ENCODE measurements at places on chromosomes 3 and 15.

DNA sequence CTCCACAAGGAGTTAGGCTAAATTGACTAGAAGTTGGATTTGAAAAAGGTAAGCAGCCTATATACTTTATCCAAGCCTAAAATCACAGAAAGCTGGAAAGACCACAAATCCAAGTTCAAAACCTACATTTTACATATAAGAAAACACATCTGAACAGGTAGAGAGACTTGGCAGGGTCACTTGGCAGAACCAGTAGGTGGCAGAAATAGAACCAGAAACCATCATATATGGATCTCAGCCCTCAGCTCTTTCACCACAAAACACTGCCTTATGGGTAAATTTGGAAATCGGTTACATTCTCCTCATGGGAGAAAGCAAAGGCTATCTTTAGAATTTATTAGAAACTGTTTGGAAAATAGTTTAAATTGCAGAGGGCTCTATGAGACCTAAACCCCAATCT is 44.2 kb downstream of the MKRN2 start:
- no peak for ATAC-seq

- peak; percentile 54 for ATAC-seq
Measured at GRCh38 chr3:188440340-188440972, 286.5 kb downstream of the LPP start.

GRCh38 chr3:54139630-54140029 is 17.3 kb downstream of the CACNA2D3 start:
- ATAC-seq: no peak

GRCh38 chr3:169510693-169511010 is 152.9 kb downstream of the MECOM start:
- no peak for ATAC-seq

- ATAC-seq: peak; percentile 51
Measured at GRCh38 chr3:190446573-190447279, 3.0 kb downstream of the TMEM207 start.

DNA sequence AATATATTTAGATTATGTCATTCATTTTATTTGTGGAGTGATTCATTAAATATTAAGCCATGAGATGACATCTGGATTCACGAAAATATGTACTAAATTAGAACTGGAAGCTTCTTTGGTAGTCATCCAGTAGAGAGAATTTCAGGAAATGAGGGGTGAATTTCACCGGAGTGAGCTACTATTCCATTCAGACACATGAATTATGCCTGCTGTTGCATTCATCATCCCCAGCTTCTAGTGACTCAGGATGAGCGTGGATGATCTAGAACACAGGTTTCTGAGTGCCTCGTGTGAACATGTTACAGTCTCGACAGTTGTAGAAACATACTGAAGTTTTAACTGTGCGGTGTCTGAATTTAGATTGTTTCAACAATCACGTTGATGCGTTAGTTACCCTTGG is 42.9 kb upstream of the GABRG3 start:
- ATAC-seq: no peak

- ATAC-seq: no peak
Measured at GRCh38 chr3:10319804-10320203, 1.1 kb downstream of the SEC13 start.

DNA sequence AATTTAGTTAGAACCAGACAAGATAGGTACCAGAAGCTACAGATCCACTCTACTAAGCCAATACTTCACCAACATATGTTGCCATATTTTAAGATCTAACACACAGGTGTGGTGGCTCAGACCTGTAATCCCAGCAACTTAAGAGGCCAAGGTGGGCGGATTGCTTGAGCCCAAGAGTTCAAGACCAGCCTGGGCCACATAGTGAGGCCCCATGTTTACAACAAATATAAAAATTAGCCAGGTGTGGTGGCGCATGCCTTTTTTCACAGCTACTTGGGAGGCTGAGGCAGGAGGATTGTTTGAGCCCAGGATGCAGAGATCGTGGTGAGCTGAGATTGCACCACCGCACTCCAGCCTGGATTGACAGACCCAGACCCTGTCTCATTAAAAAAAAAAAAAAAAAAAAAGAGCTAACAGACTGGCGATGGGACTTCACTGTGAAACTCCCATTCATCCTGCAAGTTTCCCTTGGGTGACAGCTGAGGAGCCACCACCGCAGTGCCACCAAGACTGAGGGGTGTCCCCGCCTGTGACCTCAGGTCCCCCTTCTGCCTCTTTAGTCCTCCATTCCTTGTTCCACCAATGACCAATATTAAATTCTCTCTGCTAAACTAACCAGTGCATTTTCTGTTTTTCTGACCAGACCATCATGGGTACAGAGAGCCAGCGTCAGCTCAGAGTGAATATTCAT is 163.3 kb downstream of the OR4M2 start:
- no peak for ATAC-seq

DNA sequence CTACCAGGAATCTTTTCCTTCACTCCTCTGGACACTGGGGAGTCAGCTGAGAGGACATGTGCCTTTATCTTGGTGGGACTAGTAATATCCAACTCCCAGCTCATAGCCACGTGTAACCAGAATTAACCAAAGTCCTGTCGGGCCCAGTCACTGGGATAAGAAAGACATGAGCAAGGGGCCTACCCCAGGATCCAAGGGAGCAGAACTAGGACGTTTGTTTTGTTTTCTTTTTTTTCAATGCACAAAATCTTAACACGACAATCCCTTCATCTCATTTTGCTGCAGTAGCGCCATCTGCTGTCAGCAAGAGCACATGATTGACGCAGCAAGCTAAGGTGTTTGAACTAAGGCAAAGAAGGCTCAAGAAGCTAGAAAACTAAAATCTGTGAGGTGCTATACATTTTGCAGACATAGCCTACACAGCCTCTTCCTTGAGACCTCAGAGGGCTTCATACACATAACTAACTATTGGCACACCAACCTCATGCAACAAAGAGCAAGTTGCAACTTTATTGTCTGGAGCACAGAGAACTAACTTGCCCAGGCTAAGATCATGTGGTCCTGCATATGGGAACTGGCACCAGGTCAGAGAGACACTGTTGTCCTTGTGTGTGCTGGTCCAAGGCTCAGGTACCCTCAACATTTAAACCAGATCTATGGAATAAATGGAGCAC is 43.6 kb downstream of the RLBP1 start:
- ATAC-seq: no peak

- ATAC-seq: no peak
Measured at GRCh38 chr3:144643771-144644198, 672.2 kb downstream of the DIPK2A start.

DNA sequence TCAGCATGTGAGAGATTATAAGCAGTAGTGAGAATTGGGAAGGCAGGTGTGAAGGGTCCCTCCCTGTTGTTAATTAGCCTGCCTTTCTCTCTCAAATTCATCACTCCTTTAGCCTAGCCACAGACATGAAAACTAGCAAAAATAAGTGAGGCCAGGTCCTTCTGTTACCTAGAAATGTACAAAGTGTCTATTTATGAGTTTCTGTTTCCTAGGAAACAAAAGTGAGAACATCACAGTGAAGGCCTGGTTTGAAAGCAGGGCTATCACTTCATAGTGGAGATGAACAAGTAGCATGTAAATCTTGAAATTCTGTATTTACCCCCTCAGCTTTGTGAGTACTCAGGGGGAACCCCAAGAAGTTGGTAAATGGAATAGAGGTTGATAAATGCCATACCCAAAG is 78.2 kb upstream of the UMPS start:
- ATAC-seq: no peak

DNA sequence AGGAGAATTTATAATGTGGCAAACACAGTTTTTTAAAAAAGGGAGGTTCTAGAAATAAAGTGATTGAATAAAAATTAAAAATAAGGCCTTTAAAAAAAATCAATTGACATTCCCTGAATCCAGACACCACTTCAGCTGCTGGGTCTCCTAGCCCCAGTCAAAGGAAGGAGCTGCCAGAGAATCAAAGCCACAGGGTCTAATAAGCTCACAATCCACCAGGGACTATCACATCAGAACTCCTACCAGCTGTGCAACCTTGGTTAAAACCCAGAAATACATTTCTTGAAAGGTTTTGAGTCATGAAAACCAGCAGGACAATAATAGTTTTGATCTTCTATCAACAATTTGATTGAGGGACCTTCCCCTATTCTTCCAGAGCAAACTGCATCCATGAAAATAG is 134.5 kb downstream of the MECOM start:
- ATAC-seq: no peak

GRCh38 chr3:143865302-143865701 is 17.0 kb upstream of the SLC9A9 start:
- ATAC-seq: no peak

GRCh38 chr3:78729946-78730345 is 1037.9 kb downstream of the ROBO1 start:
- no peak for ATAC-seq

GRCh38 chr15:94674296-94674695 is 442.9 kb downstream of the MCTP2 start:
- no peak for ATAC-seq

DNA sequence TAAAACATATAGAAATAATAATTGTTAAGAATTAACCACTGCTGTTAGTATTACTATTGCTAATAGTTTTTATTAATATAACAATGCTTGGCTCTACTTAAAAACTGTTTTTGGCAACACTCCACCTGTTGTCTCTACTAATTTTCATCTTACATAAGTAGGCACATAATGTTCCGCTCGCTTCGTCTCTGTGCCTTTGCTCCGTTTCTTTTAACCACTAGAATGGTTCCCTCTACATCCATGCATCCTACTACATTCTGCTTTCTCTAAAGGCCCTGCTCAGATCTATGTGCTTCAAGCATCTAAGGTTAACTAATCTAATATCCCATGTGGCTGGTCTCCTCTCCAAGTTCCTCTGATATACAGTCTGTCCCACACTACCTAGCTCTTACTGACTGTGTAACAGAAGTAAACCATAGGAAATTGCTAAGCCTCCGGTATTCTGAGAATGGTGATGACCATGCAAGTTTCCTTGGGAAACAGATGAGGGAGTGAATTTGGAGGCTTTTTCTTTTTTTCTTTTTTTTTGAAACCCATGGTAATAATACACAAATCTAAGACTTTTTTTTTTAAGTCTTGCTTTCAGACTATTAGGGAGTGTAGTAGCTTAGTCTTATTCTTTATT is 138.3 kb downstream of the P3H2 start:
- ATAC-seq: no peak

DNA sequence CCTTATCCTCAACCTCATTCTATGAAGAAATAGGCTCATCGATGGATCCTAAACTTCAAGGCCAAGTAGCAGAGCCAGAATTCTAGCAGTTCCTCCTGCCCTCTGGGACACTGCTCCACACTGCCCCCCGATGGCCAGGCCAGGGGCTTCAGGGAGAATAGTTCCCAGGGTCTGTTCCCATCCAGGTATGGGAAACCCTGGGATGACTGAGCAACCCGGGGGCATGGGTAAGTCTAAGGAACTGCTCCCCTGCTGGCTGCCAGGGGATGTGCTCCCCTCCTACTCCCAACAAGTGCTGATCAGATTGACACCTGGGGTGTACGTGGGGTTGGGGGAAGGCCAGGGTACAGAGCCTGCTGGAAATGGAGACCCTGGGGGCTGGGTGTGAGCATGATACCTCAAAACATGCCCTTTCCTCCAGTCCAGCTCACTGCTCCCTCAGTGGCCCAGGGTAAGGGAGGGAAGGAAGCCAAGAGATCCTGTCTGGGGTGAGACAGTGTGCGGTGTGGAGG is 7.6 kb downstream of the ULK3 start:
- ATAC-seq: peak; percentile 61

DNA sequence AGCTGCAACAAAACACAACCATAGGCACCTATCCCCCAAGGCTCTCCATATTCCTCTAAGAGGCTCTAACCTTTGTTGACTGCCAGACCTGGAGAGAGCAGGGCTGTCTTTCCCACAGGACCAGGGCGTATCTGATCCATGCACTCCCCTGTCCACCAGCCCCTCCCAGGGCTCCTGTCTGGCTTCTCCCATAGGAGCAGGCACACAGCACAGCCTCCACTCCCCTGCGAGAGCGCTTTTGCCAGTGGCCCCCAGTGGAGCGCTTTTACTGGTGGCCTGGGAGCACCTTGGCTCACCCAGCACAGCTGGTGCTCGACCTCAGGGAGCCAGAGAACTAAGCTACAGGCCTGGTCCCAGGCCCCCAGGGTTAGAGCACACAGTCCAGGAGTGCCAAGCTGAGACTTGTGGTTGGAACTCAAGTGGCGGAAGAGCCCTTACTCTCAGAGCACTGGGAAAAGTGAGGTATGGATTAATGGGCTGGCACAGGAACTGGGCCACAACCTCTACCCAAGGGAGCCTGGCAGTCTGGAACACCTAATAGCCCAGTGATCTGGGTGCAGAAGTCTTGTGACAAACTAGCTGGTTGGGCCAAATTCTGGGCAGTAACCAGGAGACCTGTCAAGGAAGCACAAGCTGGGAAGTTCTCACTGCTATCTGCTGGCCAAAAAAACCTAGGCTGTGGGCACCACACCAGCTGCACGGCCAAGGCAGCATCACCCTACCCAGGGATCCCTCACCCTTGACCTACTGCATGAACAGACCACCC is 79.6 kb downstream of the PPP2R3A start:
- ATAC-seq: no peak

DNA sequence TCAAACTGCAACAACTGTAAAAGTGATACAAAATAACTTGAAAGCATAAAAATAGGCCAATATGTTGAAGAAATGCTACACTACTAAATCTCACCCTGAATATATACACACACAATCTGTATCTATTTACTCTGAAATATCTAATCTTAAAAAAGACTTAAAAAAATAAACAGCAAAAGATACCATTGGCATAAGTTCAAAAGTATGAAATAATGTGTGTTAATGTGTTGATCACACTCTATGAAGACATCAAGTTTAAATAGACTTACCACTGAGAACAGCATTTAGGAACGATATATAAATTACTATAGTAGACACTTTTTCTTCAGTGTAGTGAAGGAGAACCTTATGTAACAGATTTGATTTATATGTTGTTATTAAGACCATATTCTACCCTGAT is 14.1 kb upstream of the SATB1 start:
- ATAC-seq: no peak

DNA sequence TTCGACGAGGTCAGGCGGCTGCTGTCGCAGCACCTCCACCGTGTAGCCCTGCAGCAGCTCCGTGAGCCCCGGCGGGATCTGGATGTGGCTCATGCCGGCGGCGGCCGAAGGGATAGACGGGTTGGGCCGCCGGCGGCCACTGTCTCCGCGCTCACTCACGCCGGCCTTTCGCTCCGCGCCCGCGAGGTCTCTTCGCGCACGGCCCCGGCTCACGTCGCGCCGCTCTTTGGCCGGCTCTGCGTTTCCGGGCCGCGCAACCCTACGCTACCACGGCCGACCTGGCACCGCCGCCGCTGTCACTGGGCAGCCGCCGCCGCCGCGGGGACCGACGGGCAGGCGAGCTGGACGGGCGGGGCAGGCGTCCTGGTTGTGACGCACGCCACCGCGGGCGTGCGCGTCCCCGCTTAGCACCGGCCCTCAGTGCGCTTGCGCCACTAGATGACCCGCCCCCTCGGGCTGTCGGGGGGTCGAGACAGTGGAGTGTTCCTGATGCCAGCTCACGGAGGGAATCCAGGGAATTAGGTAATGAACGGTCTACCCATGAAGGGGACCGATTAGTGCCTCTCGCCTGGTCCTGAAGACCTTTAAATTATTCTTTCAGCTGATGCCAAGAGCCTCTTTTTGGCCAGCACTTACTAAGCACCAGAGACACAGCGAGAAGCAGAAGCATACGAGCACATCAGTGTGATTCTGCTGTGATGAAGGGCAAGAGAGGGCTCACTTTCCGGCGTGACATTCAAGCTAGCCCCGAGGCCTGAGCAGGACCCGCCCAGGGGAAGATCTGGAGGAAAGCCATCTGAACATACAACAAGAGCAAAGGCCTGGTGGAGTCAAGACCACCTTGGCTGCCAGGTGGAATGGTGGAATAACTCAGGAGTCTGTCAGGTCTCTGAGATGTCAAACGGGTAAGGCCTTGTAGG is at the start of gene PRKAR2A:
TSS of gene PRKAR2A (minus strand) at position 371 of the 920 bp plus-strand sequence. CDS start at position 93, 278 bp downstream.
- peak; percentile 95 for ATAC-seq

Measured in activated T-helper 17 cell treated with anti-CD3 and anti-CD28 coated beads, Interleukin-2, amount 50 U/mL, for 72 hours (primary cell).